ENCODE measurements at places on chromosomes 1 and 21.

GRCh38 chr1:117556341-117556740 is 49.5 kb upstream of the TENT5C start:
- DNase-seq, result no peak

DNA sequence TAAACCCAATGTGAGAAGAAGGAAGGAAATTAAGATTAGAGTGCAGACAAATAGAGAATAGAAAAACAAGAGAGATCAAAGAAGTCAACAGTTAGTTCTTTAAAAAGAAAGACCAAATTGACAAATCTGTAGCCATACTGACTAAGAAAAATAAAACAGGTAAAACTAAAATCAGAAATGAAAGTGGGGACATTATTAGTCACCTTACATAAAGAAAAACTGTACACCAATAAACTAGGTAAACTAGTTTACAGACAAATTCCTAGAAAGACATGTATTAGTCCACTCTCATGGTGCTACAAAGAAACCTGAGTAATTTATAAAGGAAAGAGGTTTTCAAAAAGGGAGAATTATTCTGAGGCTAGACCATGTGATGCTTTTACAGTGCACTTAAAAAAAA is 22.3 kb downstream of the BLZF1 start:
- no peak for DNase-seq

- DNase-seq, result peak; percentile 71
Measured at GRCh38 chr1:53641481-53642214, 97.3 kb downstream of the GLIS1 start.

DNA sequence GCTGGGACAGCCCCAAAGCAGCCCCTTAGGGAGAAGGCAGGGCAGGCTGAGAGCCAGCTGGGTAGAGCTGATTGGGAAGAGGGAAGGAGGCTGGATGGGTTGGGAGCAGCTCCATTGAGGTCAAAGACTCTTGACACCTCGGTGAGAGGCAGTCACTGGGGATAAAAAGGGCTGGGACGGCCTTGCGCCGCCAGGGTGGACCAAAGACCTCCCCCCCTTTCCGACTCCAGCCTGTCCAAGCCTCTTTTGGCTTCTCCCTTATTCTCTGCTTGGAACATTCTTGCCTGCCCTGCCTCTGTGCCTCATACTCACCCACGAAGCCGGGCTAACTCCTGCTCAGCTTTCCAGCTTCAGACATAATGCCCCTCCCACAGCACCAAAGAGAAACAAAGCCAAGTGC is 51.1 kb downstream of the LRRC38 start:
- DNase-seq, result no peak

DNA sequence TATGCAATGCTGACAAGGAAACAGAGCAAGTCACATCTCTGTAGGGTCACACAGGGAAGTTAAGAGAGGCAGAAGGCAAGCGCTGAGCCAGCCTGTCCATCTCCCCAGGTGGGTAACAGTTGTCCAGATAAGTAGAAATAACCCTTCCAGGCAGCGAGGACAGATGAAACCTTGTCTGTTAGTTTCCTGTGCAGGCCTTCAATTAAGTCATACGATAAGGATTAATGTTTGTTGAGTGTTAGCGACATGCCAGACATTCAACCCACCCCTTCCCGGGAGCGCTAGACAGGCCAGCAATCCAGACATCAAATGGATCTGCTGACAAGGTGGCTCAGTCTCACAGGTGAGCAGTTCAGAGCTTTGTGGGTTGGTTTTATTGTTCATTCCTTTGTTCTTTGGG is 221.5 kb upstream of the FMN2 start:
- no peak for DNase-seq

GRCh38 chr1:8989821-8990220 is 36.4 kb downstream of the SLC2A7 start:
- no peak for DNase-seq

DNA sequence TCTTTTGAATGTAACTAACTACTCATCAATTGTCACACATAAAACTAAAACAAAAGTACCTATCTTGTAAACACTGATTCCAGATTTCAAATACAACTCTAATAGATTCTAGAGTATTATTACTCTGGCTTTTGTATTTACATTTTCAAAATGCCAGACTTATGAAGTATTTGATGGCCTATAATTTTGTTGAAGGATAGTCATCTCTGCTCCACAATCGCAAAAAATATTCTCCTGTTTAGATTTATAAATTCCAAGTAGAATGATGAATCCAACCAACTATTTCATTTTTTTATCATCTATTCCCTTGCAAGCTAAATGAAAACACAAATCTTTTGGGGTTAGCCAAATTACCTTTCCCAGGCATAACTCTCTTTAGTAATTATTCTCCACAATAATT is 75.0 kb upstream of the GUCA2A start:
- no peak for DNase-seq

- DNase-seq, result no peak
Measured at GRCh38 chr1:50779801-50780200, 180.3 kb downstream of the FAF1 start.

DNA sequence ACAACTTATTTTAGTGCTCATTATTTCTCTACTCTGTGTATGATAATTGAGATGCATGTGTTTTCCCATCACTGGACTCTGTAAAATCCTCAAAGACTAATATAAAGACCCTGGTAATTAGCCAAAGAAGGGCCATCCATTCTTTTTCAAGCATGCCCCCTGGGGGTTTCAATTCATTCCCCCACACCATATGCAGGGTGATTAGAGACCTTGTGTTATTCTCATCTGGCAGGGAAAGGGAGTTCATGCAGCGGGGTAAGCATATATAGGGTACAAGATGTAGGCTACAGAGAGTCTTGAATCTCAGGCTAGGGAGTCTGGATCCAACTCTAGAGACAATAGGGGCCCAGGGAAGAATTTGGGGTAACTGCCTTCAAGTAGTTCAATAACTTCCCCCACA is 166.5 kb downstream of the TNR start:
- no peak for DNase-seq

- DNase-seq, result no peak
Measured at GRCh38 chr1:98403963-98404480, 257.5 kb upstream of the SNX7 start.
